ENCODE measurements at places on chromosomes 3 and 15. TPM values are rescaled to one million over a fixed set of nuclear protein-coding genes. Genes with fewer than 3 reads are reported as not detected.

Gene SLC28A2
- not detected for total RNA-seq

Gene SEMA6D
- total RNA-seq: 7.0 TPM

Gene GOLGA6D
- not detected for total RNA-seq

Gene CDHR4
- total RNA-seq: not detected

Gene IMPG2
- 0.07 TPM for total RNA-seq

Gene FANCD2OS
- total RNA-seq: not detected

Gene EPHA3
- 0.07 TPM for total RNA-seq

Gene SLCO2A1
- 5.6 TPM for total RNA-seq

Gene A4GNT
- not detected for total RNA-seq

Gene HES1
- 56.6 TPM for total RNA-seq

Gene C3orf49
- not detected for total RNA-seq

Gene GREM1
- total RNA-seq: 1.6 TPM

Gene IL17RE
- 0.07 TPM for total RNA-seq

Gene PAK6
- total RNA-seq: 0.20 TPM

Gene PLA2G4E
- not detected for total RNA-seq

Gene EPHB1
- total RNA-seq: 0.67 TPM

Gene GP9
- 0.53 TPM for total RNA-seq

Gene STAB1
- total RNA-seq: 149 TPM

Gene STAC
- 29.0 TPM for total RNA-seq

Gene NTRK3
- not detected for total RNA-seq

Gene NR1D2
- total RNA-seq: 16.9 TPM

Gene MAGI1
- total RNA-seq: 10.2 TPM

Gene AMOTL2
- total RNA-seq: 127 TPM
